Skin of body (tissue), 3 donors: ENCODE measurements at places on chromosomes 13 and 19. TPM values are rescaled to one million over a fixed set of nuclear protein-coding genes. Genes with fewer than 3 reads are reported as not detected.
A peak's percentile ranks its signal among the peaks of the same experiment; 100 is the strongest.

The ZNF729 gene
- total RNA-seq, result 0.10 TPM

The SIGLEC9 gene
- total RNA-seq, result 3.1 TPM

The C19orf67 gene
- not detected for total RNA-seq

The CPAMD8 gene
- 4.0 TPM for total RNA-seq

The ZNF254 gene
- 42.9 TPM for total RNA-seq

The PPFIA3 gene
- total RNA-seq, result 12.3 TPM

The NLRP9 gene
- not detected for total RNA-seq

The PCP2 gene
- not detected for total RNA-seq

The SPIB gene
- 0.30 TPM for total RNA-seq

The F7 gene
- 2.2 TPM for total RNA-seq

DNA sequence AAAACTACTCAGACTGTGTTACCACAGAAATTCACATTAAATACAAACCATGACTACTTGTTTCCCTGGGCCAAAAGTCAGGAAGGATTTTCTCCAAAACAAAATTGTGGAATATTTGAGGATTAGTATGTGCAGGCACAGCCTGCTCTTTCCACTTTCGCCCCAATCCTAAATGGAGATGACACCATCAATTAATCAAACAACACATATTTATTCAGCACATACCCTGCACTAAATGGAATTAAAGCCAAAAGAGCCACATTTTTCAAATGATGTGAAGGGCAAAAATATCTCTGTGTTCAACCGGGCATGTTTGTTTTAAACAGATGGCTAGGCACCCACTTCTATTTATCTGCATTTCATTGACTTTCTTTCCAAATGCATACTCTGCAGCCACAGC is 523.1 kb downstream of the DCT start:
- no peak for DNase-seq

- peak; percentile 78 for DNase-seq
These were observed 157.2 kb downstream of the TM9SF2 start for GRCh38 chr13:99658261-99658991.

DNA sequence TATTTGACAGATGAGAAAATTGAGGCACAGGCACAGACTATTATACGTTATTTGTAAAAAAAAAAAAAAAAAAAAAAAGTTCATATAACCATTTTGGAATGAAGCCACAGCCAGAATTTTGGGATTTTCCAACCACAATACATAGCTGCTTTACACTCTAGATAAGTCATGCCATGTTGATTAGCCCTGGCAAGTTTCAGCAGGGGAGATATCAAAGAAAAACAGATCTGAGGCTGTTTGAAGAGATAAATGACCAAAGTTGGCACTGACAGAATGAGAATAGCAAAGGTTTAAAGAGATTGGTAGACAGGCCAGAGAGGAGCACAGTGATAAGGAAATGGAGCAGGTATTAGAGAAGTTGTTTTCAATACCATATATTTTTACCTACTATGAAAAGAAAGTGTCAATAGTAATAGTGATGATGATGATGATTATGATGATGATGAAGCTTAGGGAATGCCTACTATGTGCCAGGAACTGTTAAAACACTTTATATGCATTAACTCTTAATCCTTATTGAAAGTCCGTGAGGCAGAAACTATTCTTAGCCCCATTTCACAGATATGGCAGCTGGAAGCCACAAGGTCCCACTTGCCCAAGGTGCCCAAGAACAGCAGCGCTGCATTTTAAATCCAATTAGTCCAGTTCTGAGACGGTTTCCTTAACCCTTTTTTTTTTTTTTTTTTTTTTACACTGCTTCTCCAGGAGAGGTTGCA is 105.5 kb downstream of the MBNL2 start:
- DNase-seq, result peak; percentile 15

- DNase-seq, result no peak
These were observed 51.6 kb downstream of the SOX1 start for GRCh38 chr13:112118451-112119064.

DNA sequence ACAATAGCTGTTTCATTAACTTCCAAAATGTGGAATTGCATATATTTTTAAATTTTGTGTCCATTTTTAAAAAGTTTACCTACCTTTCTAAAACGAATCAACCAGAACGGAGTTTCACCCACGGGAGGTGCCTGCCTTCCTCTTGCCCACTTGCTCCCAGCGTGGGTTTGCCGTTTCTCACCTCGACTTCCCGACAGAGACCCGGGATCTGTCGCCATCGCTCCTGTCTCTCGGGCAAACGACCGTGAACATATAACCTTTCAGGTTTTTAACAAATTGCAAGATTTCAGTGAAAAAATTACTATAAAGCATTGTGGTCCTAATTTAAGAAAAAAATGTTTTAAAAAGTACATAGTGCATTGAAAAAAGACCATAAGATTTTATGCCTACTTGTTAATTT is 4.2 kb downstream of the TMEM255B start:
- DNase-seq, result no peak

DNA sequence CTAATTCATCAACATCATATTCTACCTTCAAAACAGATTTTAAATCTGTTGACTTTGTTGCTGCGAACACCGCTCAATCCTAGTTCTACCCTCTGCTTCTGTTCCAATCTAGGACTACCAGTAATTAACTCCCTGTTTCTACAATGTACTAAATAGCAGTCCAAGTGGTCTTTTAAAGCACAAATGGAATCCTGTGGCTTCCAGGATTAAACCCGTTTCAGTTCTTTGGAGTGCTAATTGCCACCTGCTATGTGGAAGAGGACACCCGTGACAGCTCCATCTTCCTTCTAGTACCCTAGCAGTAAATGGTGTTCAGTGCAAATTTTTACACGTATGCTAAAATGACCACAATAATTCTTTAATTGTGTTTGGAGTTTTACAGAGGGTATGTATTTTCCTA is 232.1 kb downstream of the TDRD3 start:
- DNase-seq, result no peak

DNA sequence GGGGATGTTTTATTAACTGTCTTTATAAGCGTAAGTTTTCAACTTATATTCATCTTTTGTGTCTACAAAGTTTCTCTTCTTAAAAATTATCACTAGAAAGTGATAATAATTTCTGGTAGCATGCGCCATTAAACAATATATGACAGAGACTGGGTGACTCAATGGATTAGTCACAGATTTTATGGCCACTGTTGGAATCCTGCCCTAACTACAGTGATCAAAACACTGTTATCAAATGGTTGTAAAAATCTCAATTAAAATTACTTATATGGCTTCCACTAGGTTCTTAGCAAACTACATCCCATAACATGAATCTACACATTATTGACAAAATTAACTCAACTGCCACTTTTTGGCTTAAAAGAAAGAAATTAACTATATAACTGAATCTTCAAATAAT is 350.0 kb downstream of the DACH1 start:
- DNase-seq, result no peak

- no peak for DNase-seq
These were observed 229.2 kb downstream of the TUBA3C start for GRCh38 chr13:18952225-18953016.

- no peak for DNase-seq
These were observed 6.8 kb downstream of the RUBCNL start for GRCh38 chr13:46380242-46380641.

DNA sequence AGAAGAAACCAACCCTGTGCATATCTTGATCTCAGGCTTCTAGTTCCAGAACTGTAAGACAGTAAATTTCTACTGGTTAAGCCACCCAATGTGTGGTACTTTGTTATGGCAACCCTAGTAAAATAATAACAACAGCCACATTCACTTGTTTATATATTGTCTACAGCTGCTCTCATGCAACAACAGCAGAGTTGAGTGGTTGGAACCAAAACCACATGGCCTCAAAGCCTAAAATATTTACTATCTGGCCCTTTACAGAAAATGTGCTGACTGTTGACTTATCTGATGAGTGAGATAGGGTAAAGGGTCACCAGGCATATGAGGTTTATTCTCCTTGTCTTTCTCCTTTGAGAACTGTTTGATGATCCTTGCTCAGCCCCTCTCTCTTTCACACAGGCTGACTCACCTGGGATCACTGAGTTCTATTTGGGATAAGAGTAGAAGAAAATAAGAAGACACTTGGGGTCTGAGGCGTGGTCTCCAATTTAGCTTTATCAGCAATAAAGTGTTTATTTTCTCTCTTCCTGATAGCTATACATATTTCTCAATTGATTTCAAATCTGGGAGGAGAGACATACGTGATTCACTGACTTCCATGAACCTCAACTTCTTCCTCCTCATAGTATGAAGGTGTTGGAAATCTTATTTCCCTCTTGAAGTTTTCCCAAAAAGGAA is 227.5 kb upstream of the STARD13 start:
- no peak for DNase-seq

DNA sequence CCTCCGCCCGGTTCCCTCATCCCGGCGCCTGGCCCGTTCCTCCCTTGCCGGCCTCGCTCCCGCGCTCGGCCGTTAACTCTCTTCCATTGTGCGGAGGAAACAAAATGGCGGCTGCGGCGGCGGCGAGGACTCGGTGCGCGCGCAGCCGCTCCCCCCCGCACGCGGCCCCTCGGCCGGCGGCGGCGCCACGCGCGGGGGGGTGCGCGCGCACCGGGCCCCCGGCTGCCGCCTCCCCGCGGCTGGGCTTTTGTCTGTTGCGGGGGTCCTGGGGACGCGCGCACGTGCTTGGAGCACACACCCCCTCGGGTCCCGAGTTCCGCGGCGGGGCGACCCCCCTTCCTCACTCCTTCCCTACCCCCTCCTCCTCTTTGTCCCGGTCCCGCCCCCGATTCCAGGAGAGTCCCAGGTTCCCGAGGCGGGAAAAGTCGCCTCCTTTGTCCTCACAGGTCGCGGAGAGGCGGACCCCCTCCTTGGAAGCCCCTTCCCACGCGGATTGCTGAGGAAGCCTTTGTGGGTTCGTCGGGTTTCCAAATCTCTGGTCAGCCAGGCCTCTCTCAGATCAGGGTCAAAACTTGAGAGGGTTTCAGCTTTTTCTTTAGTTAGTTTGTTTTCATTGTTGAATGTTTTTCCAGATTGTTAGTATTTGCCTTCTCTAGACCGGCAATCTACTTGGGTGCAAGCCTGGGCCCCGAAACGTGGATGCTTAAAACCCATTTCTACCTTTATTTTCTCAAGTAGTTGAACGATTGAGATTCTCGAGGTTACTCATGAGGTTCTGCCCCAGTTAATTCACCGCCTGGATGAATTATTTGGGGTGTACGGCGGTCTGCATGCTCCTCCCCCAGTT is 687 bp downstream of the ILF3 start:
- peak; percentile 12 for DNase-seq

DNA sequence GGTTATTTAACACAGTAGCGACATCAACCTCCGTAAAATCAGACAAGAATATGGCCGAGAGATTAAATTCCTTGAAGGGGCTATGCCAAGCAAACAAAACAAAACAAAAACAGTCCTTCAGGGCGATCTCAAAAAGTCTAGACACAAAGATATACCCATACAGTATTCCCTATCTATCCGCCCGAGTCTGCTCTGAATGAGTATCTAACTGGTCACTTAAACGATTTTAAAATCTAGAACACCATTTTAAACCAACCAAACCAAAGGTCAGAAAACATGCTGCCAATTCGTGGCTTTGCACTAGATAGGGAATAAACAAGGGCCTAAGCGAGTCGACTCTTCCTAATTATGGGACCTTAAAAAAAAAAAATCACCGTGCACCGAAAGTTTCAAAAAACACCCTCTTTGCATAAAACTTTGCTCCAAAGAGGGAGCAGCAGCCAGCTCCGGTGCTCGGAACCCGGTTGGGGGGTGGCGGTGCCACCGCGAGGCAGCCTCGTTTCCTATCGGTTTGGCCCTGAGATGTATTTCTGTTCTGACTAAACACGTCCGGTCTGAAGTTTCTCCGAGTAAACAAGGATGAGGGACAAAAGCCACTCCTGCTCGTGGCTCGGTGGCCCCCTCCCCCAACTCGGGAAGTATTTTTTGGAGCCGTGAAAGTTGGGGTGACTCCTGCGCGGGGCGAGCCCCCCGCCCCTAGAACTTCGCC is 1.8 kb downstream of the HMGB1 start:
- peak; percentile 75 for DNase-seq

- no peak for DNase-seq
These were observed 2.6 kb downstream of the GARRE1 start for GRCh38 chr19:34256835-34257558.

GRCh38 chr19:31214086-31214485 is 135.2 kb downstream of the TSHZ3 start:
- peak; percentile 56 for DNase-seq

- DNase-seq, result no peak
These were observed 1.6 kb downstream of the TNFSF9 start for GRCh38 chr19:6532244-6532999.

DNA sequence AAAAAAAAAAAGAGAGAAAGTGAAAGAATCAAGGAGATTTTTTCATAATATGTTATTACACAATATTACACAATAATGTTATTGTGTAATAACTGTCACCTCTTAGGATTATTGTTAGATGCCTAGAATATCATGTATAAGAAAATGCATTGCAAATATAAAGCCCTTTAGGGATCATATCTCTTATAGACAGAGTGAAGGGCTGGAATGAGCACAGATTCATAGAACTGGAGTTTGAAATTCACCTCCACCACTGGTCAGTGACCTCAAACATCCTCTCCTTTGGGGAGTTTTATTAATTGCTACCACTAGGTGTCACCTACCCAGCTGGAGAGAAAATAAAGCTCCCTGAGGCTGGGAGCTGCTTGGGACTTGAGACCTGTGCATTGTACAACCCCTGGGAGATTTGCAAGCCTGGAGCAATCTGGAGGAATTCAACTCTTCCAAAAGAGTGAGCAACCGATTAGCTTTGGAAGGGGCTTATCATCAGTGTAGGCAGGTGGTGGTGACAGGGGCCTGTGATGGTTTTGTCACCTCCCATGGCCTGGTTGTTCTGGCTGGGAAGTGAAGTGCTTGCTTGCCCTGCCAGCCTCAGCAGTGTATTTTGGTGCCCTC is 30.3 kb upstream of the FRY start:
- DNase-seq, result no peak

DNA sequence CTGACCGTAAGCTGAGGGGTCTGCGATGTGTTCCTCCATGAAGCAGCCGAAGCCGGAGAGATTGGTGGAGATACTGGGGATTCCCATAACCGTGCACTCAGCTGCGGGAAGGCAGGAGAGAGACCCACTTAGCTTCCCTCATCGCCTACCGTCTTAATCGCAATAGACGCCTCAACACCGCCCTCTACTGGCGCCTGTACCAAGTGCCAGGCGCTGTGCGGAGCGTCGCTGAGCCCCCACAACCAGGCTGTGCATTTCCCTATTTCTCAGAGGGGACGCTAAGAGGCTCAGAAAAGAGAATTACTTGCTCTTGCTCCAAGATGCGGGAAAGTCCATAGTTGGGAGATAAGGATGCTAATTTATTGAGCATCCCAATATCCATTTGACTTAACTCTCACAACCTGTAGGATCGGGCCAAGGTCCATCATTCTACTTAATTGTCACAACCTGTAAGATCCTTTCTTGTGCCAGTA is 5.8 kb downstream of the FTL start:
- DNase-seq, result peak; percentile 56

DNA sequence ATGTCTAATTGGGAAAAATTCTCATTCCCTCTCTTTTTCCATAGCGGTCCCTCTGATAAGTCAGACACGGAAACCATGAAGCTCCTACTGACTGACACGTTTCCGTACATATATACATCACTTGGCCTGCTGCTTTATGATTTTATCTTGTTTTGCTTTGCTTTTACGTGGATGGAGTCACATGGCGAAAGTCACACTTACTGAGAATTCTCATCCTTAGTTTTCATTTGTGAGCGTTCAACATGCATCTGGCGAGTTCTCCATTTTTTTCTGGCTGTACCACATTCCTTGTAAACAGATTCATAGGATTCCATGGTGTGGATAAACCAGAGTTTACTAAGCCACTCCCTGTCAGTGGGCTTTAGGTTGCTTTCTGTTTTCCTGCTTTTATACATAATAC is 21.2 kb downstream of the PGPEP1 start:
- DNase-seq, result no peak

GRCh38 chr13:20390526-20391175 is 135.0 kb downstream of the CRYL1 start:
- no peak for DNase-seq
